ENCODE measurements at places on chromosomes 7 and 10. TPM values are rescaled to one million over a fixed set of nuclear protein-coding genes. Genes with fewer than 3 reads are reported as not detected.

Gene NKX2-3
- not detected for total RNA-seq

Gene ADARB2
- total RNA-seq = not detected

Gene PSD
- 5.3 TPM for total RNA-seq

Gene NPFFR1
- total RNA-seq = not detected

Gene CNTNAP2
- not detected for total RNA-seq

Gene CAMK1D
- 1.5 TPM for total RNA-seq

Gene VIPR2
- under 0.01 TPM for total RNA-seq

Gene TAS2R3
- 1.3 TPM for total RNA-seq

Gene MYL10
- not detected for total RNA-seq

Gene WAC
- 65.7 TPM for total RNA-seq

Gene SLC26A5
- not detected for total RNA-seq

Gene HMX2
- total RNA-seq = not detected
